LHCN-M2 (cell line): ENCODE measurements at places on chromosomes 3 and 15. TPM values are rescaled to one million over a fixed set of nuclear protein-coding genes. Genes with fewer than 3 reads are reported as not detected.

Gene IQCH
- total RNA-seq = 4.1 and 4.8 TPM in 2 replicates

Gene CAMP
- total RNA-seq = not detected in 2 replicates

Gene WNT7A
- total RNA-seq = not detected in 2 replicates

Gene GOLGA8R
- total RNA-seq = 1.3 and 2.0 TPM in 2 replicates

Gene CPLX3
- not detected in 2 replicates for total RNA-seq

Gene PPM1L
- 0.19 and 0.52 TPM in 2 replicates for total RNA-seq

Gene ZBTB47
- 28.9 and 33.2 TPM in 2 replicates for total RNA-seq
